Ascending aorta (tissue), 2 donors: ENCODE measurements at places on chromosomes 16 and 17. TPM values are rescaled to one million over a fixed set of nuclear protein-coding genes. Genes with fewer than 3 reads are reported as not detected.

The NR1D1 gene
- total RNA-seq, result 0.43 TPM

The PRRT2 gene
- total RNA-seq, result 5.0 TPM

The RABEP1 gene
- total RNA-seq, result 9.3 TPM

The VAC14 gene
- 75.1 TPM for total RNA-seq

DNA sequence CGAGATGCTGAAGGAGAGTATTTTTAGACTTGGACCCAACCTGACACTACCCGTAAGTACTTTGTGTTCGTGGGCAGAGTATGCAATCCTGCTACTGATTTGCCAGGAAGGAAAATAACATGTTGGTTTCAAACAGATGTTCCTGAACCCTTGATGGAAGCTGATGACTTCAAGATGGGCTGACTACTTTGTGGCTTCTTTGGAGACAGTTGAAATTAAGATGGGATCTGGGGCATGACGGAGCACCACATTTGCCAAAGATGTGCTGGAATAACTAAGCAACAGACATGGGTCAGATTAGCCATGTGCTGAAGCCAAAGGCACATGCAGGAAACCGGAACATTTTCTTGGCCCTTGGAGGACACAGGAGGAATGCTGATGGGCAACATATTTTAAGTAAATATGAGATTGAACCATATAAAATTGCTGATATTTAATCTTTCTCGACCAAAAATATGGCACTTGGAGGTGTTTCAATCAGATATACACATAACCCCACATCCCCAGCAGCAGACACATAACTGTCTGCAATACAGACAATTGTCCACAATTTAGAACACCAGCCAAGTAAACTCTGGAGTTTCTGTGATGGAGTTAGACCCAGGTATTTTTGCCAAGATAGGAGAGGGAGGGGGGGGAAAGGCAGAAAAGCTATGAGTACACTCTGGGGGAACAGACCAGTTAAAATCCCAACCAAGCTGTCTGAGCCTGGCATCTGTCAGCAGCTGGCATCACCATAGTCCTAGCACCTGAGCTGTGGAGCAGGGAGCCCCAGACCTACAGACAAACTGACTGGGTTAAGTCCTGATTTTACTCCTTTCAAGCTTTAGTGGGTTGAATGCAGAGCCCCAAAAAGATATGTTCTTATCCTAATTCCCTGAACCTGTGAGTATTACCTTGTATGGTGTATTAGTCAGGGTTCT lies 329.4 kb upstream of the CDH5 start:
- H3K27ac ChIP-seq, result peak overlapping the region; percentile 23
- no peak for DNase-seq
- H3K4me3 ChIP-seq, result no peak overlapping the region
- no peaks in the 10 kb centered on the region for H3K27me3 ChIP-seq
- no peaks in the 10 kb centered on the region for H3K4me1 ChIP-seq

The CCL16 gene
- not detected for total RNA-seq

- no peak for DNase-seq
- H3K4me3 ChIP-seq, result no peak overlapping the region
- H3K27me3 ChIP-seq, result no peaks in the 10 kb centered on the region
- H3K36me3 ChIP-seq, result no peaks in the 10 kb centered on the region
Observed at GRCh38 chr17:33674685-33675084, 381.6 kb upstream of the ASIC2 start.

The RHBDL3 gene
- total RNA-seq, result not detected

- no peak for DNase-seq
- H3K27me3 ChIP-seq, result no peaks in the 10 kb centered on the region
- H3K4me1 ChIP-seq, result peaks cover 16% of the 10 kb centered on the region
- H3K4me3 ChIP-seq, result no peak overlapping the region
Observed at GRCh38 chr17:50539762-50540559, 7.0 kb upstream of the SPATA20 start.

The ARL17B gene
- total RNA-seq, result not detected

DNA sequence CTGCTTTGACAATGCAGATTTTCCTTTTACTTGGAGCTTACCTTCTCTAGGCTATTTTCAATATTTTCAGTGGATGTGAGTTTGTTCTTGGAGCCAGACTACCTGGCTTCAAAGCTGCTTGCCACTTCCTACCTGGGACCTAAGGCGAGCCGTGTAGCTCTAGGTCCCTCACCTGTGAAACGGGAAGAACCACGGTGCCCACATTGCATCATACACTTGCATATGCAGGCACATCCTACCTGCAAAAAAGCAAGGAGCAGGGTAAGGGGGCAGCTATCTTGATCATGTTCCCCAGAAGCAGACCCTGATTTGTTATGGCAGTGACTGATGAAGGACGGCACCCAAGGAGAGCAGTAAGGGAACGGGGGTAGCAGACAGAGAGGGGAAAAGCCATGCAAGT lies 27.0 kb upstream of the MPRIP start:
- DNase-seq, result no peak
- H3K27ac ChIP-seq, result no peak overlapping the region
- H3K36me3 ChIP-seq, result no peaks in the 10 kb centered on the region
- H3K4me3 ChIP-seq, result no peak overlapping the region

DNA sequence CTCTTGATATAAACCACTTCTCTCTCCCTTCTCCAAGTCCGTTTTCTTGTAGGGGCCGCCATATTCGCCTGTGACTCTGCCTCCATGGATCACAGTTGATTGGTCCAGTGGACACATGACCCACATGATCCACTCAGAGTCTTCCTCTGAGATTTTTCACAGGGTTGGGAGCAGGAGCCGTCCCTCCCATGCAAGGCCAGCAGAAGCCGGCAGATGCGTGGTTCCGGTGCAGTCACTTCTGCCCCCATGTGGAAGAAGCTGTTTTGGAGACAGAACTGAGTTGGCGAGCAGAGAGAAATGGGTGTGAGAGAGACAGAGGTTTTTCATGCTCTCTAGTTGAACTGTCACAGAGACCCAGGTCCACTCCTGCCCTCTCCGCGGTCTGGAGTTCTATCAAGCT lies 83.3 kb downstream of the C16orf95 start:
- no peak overlapping the region for H3K4me3 ChIP-seq
- H3K4me1 ChIP-seq, result no peaks in the 10 kb centered on the region
- DNase-seq, result no peak
- no peaks in the 10 kb centered on the region for H3K36me3 ChIP-seq
- H3K27me3 ChIP-seq, result no peaks in the 10 kb centered on the region
- no peak overlapping the region for H3K27ac ChIP-seq

GRCh38 chr17:48539177-48539576 lies 5.7 kb downstream of the HOXB2 start:
- H3K27ac ChIP-seq, result no peak overlapping the region
- no peaks in the 10 kb centered on the region for H3K36me3 ChIP-seq
- no peaks in the 10 kb centered on the region for H3K27me3 ChIP-seq
- DNase-seq, result no peak
- no peaks in the 10 kb centered on the region for H3K4me1 ChIP-seq

GRCh38 chr16:64882078-64882784 lies 239.6 kb downstream of the CDH11 start:
- DNase-seq, result no peak
- H3K4me1 ChIP-seq, result no peaks in the 10 kb centered on the region
- H3K27me3 ChIP-seq, result no peaks in the 10 kb centered on the region

The LLGL1 gene
- 25.3 TPM for total RNA-seq

GRCh38 chr16:49524216-49524946 lies 150.8 kb downstream of the C16orf78 start:
- H3K4me3 ChIP-seq, result no peak overlapping the region
- H3K4me1 ChIP-seq, result no peaks in the 10 kb centered on the region
- DNase-seq, result no peak

DNA sequence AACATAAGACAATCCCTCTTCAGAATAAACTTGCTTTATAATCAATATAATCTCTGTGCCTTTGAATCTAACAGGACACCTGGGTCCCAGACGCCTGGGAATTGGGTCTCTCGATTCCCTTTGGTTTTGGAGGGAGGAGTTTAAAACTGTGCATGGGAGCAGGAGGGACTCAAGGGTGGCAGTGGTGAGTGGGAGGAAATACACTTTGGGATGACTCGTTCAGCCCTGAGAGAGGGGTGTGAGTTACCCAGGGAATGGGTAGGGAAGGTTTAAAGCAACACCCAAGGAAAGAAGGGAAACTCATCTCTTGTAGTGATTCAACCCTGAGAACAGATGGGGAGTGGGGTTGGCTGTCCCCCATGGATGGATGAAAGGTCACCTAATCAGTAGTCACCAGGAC lies 1.6 kb downstream of the RANGRF start:
- H3K27me3 ChIP-seq, result no peaks in the 10 kb centered on the region
- H3K4me1 ChIP-seq, result peaks cover 16% of the 10 kb centered on the region
- no peaks in the 10 kb centered on the region for H3K36me3 ChIP-seq
- no peak overlapping the region for H3K4me3 ChIP-seq

The HYDIN gene
- total RNA-seq, result 1.2 TPM

The OR2C1 gene
- not detected for total RNA-seq

DNA sequence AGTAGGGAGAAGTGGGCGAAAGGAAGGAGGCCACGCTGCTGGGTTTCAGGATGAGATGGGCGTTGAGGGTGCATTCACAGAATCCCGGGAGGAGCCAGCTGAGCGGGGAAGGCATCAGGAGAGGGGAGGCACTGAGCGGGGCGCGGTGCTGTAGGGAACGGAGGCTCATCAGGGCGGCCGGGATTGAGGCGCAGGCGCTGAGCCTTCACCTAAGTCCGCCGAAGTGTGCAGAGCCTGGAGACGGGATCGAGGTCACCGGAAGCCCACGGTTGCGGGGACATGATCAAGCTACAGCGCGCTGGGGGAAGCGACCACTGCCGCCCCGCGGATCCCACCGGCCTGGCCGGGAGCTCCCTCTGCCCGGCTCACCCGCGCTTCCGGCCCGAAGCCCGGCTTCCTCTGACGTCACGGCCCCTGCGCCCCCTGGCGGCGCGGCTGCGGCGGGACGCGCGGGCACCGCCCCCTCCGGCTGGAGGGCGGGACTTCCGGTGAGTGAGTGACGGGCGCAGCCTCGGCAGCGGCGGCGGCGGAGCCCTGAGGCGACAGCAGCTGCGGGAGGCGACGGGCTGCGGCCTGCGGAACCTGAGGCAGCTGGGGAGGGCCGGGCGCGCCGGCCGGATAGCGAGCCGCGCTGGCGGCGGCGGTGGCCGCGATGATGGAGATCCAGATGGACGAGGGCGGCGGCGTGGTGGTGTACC lies at the start of gene MAPK8IP3:
Gene MAPK8IP3 (plus strand): TSS at position 508 of the 698 bp plus-strand sequence. CDS start 145 bp downstream, at position 653.
- H3K4me1 ChIP-seq, result peaks cover 22% of the 10 kb centered on the region
- DNase-seq, result peak; percentile 94
- no peaks in the 10 kb centered on the region for H3K36me3 ChIP-seq
- no peaks in the 10 kb centered on the region for H3K27me3 ChIP-seq
- peak within 1 kb of the TSS; percentile 95 for H3K27ac ChIP-seq

DNA sequence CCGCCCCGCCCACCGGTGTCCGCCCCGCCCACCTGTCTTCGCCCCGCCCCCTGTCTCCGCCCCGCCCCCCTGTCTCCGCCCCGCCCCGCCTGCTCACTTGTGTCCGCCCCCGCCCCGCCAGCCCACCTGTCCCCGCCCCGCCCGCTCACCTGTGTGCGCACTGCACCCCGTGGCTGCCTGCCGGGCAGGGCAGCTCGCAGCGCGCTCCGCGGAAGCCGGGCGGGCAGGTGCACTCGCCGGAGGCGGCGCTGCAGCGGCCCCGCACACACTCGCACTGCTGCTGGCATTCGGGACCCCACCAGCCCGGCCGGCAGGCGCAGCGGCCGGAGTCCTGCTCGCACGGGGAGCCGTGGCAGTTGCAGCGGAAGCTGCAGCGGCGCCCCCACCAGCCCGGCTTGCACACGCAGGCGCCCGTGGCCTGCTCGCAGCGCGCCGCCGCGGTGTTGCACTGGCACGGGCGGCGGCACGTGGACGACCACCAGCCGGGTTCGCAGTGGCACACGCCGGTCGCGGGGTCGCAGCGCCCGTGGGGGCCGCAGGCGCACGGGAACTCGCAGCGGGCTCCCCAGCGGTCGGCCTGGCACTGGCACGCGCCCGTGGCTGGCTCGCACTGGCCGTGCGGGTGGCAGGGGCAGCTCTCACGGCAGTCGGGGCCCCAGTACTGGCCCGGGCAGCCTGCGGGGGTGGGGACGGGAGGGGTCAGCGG lies 2.1 kb downstream of the SCARF1 start:
- H3K4me3 ChIP-seq, result peak overlapping the region; percentile 44
- H3K27me3 ChIP-seq, result no peaks in the 10 kb centered on the region
- peaks cover 14% of the 10 kb centered on the region for H3K4me1 ChIP-seq
- DNase-seq, result no peak
- H3K36me3 ChIP-seq, result no peaks in the 10 kb centered on the region

GRCh38 chr17:43219001-43219400 lies 7.3 kb downstream of the TMEM106A start:
- no peak overlapping the region for H3K4me3 ChIP-seq
- DNase-seq, result no peak
- H3K27ac ChIP-seq, result no peak overlapping the region
- peaks cover 20% of the 10 kb centered on the region for H3K36me3 ChIP-seq

- no peaks in the 10 kb centered on the region for H3K36me3 ChIP-seq
- no peak overlapping the region for H3K4me3 ChIP-seq
- no peaks in the 10 kb centered on the region for H3K27me3 ChIP-seq
- H3K27ac ChIP-seq, result no peak overlapping the region
- H3K4me1 ChIP-seq, result peaks cover 5% of the 10 kb centered on the region
- DNase-seq, result no peak
Observed at GRCh38 chr16:11238272-11239202, 17.5 kb downstream of the SOCS1 start.

The SOST gene
- total RNA-seq, result 15.1 TPM

GRCh38 chr17:49259663-49260010 lies 29.1 kb upstream of the PHOSPHO1 start:
- H3K36me3 ChIP-seq, result no peaks in the 10 kb centered on the region
- peak overlapping the region; percentile 79 for H3K27ac ChIP-seq
- no peaks in the 10 kb centered on the region for H3K27me3 ChIP-seq
- H3K4me1 ChIP-seq, result no peaks in the 10 kb centered on the region
